Posterior cingulate gyrus (tissue), 11 donors: ENCODE measurements at places on chromosomes 5 and 9.

DNA sequence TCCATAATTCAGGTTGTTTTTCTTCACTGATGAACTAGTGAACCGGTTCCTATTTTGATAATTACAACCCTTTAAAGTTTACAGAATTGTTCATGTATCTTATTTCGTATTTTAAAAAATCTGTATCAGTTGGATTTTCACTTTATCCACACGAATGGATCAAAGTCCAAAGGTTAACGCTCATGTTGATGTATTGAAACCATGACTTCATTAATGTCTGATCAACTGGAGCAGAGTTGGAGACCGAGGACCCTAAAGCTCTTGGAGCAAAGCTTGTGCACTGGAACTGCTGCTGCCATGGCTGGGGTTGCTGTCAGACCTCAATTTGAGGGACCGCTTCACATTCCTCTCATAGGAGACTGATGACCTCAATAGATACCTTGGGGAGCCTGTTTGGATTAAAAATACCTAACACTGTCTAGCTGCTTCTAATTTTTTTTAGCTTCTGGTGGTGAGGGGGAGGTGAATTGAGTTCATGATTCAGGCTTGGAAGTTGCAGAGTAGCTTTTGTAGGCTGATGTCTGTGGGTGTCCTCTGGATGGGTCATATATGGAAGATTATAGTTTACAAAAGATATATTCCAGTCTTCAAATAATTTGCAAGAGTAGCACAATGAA lies 45.1 kb downstream of the KIAA1958 start:
- no peak for DNase-seq

DNA sequence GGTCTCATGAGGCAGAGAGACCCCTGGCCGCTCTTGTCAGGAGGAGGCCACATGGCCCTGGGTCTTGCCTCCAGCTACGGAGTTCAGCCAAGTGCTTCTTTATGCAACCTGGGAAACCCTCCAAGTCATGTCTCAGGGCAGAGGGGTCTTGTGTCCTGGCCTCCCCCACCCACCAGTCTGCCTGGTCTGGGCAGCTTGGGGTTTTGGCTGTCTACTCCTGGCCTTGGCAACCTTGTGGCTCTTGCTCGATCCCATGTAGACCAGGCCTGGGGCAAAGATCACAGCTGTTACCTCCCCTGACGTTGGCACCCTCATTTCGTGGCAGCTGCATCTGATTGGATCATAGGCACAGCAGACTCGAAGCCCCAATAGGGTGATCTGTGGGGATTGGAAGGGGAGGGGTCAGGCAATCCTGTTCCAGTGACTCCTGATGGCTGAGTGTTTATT lies 28.4 kb downstream of the JADE2 start:
- DNase-seq = no peak

DNA sequence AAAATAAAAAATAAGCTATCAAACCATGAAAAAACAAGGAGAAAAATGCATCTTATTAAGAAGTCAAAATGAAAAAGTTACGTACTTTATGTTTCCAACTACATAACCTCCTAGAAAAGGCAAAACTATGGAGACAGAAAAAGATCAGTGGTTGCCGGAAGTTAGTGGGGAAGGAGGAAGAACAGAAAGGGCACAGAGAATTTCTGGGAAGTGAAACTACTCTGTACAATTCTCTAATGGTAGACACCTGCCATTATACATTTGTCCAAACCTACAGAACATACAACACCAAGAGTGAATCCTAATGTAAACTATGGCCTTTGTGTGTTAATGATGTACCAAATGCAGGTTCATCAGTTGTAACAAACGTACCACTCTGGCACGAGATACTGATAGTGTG lies 25.3 kb downstream of the SMU1 start:
- DNase-seq = no peak

- DNase-seq = no peak
Measured at GRCh38 chr9:91905237-91905650, 44.8 kb downstream of the ROR2 start.

DNA sequence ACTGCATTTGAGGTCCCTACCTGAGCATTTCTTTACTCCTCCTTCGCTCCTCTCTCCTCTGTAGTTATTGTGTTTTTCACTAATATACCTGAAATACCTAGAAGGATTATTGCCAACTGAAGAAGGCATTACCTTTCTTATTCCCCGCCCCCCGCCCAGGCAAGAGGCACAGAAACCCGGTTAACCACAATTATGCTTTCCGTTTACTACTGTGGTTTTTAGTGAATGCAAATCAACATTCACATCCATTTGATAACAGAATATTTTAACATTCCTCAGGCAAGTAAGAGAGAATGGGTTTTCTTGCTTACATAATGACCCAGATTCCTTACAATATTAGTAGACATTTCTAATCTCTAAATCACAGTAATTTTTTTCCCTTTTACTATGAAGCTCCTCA lies 136.9 kb downstream of the PCSK5 start:
- DNase-seq = no peak

DNA sequence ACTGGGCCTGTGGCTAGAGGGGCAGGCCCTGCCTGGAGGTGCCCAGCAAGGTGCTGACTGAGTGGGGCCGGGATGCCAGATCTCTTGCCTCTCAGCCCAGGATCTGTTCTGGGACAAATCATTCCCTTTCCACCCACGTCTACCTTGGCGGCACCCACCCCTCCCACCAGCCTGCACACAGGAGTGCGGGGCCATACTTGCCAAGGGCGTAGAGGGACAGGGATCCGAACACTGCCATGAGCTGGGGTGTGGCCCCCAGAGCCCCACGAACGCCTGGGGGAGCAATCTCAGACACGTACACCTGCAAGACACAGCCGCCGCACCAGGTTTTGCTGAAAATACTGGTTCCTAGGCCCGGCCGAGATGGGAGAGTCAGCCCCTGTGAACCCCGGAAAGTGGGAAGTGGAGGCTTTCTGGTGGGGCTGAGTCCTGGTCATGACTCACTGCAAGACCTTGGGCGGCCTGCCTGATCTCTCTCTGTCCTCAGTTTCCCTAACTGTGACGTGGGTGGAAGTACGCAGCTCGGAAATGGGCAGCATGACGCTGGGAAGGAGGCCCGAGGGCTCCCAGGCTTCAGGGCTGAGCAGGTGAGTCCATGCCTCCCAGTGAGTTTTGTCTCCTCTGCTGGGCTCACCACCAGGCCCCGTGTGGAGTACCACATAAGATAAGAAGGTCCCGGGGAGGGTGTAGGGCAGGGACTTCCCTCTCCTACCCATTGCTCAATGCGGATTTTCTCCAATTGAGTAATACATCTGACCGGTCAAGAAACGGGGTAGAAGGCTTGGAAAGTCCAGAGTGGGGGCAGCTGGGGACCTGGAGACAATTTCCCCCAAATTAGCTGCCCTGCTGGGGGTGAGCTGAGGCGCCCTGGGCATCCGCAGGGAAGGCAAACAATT lies 2.6 kb downstream of the SLC2A6 start:
- no peak for DNase-seq

DNA sequence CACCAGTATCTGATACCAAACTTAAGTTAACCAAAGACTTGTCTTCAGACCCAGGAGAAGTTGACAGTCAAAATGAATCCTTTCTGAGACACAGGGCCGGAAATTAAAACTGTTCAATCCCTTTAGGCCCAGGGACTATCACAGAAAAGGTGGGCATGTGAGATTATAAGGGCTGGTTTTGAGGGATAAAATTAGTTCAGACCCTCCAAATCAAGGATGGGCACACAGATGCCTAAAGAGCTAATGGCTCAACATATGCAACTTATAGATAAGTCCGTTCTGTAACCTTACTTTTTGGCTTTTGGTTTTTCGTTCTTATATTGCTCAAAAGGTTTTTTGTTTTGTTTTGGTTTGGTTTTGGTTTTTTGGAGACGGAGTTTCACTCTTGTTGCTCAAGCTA lies 129.6 kb upstream of the ABCA1 start:
- DNase-seq = no peak

GRCh38 chr5:40436535-40437237 lies 243.0 kb upstream of the PTGER4 start:
- DNase-seq = no peak

DNA sequence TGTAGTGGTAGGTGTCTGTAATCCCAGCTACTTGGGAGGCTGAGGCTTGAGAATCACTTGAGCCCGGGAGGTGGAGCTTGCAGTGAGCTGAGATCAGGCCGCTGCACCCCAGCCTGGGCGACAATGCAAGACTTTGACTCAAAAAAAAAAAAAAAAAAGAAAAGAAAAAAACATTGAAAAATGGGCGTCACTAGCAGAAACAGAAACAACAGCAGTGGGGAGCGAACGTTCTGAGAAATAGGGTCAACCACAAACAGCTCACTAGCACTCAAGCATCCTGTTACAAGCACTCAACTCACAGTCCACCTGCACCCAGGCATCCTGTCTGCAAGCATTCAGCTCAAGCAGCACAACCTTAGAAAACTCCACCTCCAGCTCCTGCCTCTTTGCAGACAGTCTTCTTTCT lies 17.2 kb downstream of the TRIM14 start:
- DNase-seq = no peak

GRCh38 chr5:138721979-138722378 lies 31.2 kb upstream of the CTNNA1 start:
- DNase-seq = no peak

GRCh38 chr5:99023330-99023729 lies 94.5 kb upstream of the CHD1 start:
- DNase-seq = no peak

GRCh38 chr5:75046366-75047142 lies 5.8 kb downstream of the GCNT4 start:
- no peak for DNase-seq

GRCh38 chr9:1005043-1005667 lies 28.7 kb downstream of the DMRT3 start:
- DNase-seq = no peak

GRCh38 chr9:133928248-133928764 lies 63.8 kb downstream of the VAV2 start:
- DNase-seq = no peak

DNA sequence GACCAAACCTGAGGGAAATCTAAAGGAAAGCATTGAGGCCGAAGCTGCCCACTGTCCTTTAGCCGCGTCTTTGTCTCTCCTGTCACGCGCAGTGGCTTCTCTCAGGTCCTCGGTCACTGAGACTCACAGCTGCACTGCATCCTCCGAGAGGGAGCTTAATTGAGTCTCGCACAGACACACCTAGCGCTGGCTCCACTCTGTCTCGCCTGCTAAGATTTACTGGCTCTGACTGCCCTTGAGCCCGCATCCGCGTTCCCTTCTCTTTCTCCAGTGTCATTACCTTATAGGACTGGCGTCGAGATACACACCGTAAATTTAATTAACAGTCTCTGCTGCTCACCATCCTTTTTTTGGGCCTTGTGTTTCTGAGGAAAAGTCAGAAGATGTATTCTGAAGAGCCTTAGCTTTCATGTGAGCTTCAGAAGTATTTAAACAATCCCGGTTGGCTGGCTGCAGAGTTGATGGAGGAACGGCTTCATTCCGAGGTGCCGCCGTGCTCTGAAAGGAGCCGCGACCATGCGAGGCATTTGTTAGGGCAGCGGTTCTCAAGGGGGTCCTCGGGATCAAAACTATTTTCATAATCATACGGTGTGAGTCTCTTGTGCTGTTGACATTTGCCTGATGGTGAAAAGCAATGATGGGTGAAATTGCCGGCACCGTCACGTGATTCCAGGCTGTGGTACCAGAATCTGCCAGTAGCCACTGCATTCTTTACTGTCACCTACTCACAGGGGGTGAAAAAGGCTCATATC lies 58.3 kb downstream of the GPR107 start:
- no peak for DNase-seq

- DNase-seq = no peak
Measured at GRCh38 chr5:143782588-143783386, 29.2 kb upstream of the HMHB1 start.
